ENCODE measurements at places on chromosomes 3 and 15.
A peak's percentile ranks its signal among the peaks of the same experiment; 100 is the strongest.

DNA sequence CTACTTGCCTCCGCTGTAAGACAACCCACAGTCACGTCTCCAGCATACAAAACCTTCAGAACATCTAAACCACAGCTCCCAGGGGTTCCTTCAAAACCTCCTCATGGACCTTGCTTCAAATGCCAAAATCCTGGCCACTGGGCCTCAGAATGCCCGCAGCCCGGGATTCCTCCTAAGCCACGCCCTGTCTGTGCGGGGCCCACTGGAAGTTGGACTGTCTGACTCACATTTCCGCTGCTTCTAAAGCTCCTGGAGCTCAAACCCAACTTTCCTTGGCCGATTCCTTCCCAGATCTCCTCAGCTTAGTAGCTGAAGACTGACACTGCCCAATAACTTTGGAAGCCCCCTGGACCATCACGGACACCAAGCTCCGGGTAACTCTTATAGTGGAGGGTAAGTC lies 17.9 kb upstream of the OR5H6 start:
- H3K4me3 ChIP-seq = no peak overlapping the region
- H3K27ac ChIP-seq = no peak overlapping the region
- peaks cover 18% of the 10 kb centered on the region for H3K27me3 ChIP-seq
- no peak for DNase-seq

GRCh38 chr15:60480149-60480548 lies 1.2 kb upstream of the ICE2 start:
- no peak for DNase-seq
- peaks cover 44% of the 10 kb centered on the region for H3K4me1 ChIP-seq
- H3K4me3 ChIP-seq = peak overlapping the region; percentile 94
- H3K36me3 ChIP-seq = peaks cover 14% of the 10 kb centered on the region
- H3K27ac ChIP-seq = peak overlapping the region; percentile 100

- H3K27ac ChIP-seq = peak overlapping the region; percentile 98
- H3K36me3 ChIP-seq = peaks cover 50% of the 10 kb centered on the region
- no peaks in the 10 kb centered on the region for H3K27me3 ChIP-seq
- H3K4me1 ChIP-seq = peaks cover 40% of the 10 kb centered on the region
- H3K4me3 ChIP-seq = peak overlapping the region; percentile 100
- DNase-seq = no peak
Observed at GRCh38 chr15:40037721-40038120, 1.3 kb downstream of the SRP14 start.

- H3K27me3 ChIP-seq = peaks cover 45% of the 10 kb centered on the region
- H3K27ac ChIP-seq = no peak overlapping the region
- no peaks in the 10 kb centered on the region for H3K4me1 ChIP-seq
- no peak overlapping the region for H3K4me3 ChIP-seq
- H3K36me3 ChIP-seq = no peaks in the 10 kb centered on the region
Observed at GRCh38 chr3:40908612-40909011, 290.7 kb upstream of the CTNNB1 start.

DNA sequence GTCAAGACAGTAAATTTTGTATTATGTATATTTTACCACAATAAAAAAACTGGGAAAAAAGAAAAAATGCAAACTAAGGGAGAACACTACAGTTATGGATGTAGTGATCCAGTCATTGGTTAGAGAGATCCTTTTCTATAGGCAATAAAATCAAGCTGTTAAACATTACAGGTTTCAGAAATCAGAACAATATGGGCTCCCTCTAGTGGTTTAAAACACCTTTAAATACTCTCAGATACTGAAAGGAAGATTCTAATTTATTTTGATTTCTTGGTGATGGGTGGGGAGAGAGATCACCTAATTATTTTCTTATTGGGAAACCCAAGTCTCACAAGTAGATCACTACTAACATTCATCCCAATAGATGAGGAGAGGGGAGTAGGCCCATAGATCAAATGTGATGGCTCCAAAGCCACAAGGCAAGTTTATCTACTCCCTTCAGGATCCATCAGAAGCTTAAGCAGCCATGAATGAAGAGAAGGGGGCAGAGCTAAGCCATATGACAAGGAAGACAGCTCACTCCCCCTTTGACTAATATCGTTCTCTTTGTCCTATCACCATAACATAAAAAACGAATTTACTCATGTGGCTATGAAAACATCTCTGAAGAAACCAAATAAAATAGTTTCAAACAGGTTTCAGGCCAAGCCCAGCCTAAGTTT lies 118.6 kb downstream of the ANO10 start:
- no peaks in the 10 kb centered on the region for H3K27me3 ChIP-seq
- peaks cover 44% of the 10 kb centered on the region for H3K4me1 ChIP-seq
- DNase-seq = no peak

DNA sequence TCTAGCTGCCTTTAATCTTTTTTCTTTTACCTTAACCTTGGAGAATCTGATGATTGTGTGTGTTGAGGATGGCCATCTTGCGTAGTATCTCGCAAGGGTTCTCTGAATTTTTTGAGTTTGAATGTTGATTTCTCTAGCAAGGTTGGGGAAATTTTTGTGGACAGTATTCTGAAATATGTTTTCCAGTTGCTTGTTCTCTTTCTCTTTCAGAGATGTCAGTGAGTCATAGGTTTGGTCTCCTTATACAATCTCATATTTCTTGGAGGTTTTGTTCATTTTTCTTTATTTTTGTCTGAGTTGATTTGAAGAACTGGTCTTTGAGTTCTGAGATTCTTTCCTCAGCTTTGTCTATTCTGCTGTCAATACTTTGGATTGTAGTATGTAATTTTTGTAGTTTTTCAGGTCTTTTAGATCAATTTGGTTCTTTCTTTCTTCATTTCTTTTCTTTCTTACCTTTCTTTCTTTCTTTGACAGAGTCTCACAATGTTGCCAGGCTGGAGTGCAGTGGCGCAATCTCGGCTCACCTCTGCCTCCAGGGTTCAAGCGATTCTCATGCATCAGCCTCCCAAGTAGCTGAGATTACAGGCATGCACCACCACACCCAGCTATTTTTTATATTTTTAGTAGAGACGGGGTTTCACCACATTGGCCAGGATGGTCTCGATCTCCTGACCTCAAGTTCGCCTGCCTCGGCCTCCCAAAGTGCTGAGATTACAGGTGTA lies 366.4 kb upstream of the RASGRP1 start:
- H3K4me1 ChIP-seq = no peaks in the 10 kb centered on the region
- H3K36me3 ChIP-seq = no peaks in the 10 kb centered on the region
- no peak overlapping the region for H3K4me3 ChIP-seq
- peaks cover 21% of the 10 kb centered on the region for H3K27me3 ChIP-seq
- H3K27ac ChIP-seq = no peak overlapping the region

DNA sequence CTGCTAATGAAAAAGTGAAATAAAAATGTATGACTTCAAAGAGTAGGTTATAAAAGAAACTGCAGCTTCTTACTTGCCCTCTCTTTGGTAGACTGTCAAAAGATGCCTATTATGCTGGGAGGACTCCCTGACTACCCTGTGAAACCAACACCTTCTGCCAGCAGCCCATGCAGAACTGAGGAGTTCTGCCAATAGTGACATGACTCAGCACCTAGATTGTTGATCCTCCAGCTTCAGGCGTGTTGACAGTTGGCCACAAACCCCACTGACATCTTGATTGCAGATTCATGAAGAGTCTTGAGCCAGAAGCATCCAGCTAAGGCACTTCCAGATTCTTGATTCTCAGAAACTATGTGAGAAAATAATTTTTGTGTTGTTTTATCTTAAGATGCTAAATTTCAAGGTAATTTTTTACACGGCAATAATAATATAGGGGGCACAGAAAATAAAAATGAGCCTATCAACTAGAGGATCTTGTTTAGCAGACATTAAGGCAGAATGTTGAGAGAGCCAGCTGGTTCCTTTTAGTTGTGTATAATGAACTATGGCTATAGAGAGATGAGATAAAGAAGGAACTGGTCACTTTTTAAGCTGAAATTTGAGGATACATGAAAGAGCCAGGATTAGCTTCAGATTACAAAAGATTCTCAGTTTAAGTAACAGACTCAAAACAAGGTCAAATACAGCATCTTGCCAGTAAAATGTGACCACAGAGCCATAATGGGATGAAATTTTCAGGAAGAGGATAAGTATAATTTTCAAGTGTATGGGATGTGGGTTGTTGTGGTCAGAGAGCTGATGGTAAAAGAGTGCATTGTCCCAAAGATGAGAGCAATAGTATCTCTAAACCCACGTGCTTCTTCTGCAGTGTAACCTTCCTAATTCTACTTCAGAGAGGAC lies 588.7 kb upstream of the CBLB start:
- no peak overlapping the region for H3K27ac ChIP-seq
- H3K36me3 ChIP-seq = no peaks in the 10 kb centered on the region
- H3K27me3 ChIP-seq = no peaks in the 10 kb centered on the region
- no peak for DNase-seq
- H3K4me1 ChIP-seq = peaks cover 18% of the 10 kb centered on the region

- H3K36me3 ChIP-seq = no peaks in the 10 kb centered on the region
- H3K4me3 ChIP-seq = no peak overlapping the region
- no peak overlapping the region for H3K27ac ChIP-seq
- DNase-seq = no peak
- no peaks in the 10 kb centered on the region for H3K4me1 ChIP-seq
Observed at GRCh38 chr3:25527801-25528200, 99.7 kb downstream of the RARB start.

DNA sequence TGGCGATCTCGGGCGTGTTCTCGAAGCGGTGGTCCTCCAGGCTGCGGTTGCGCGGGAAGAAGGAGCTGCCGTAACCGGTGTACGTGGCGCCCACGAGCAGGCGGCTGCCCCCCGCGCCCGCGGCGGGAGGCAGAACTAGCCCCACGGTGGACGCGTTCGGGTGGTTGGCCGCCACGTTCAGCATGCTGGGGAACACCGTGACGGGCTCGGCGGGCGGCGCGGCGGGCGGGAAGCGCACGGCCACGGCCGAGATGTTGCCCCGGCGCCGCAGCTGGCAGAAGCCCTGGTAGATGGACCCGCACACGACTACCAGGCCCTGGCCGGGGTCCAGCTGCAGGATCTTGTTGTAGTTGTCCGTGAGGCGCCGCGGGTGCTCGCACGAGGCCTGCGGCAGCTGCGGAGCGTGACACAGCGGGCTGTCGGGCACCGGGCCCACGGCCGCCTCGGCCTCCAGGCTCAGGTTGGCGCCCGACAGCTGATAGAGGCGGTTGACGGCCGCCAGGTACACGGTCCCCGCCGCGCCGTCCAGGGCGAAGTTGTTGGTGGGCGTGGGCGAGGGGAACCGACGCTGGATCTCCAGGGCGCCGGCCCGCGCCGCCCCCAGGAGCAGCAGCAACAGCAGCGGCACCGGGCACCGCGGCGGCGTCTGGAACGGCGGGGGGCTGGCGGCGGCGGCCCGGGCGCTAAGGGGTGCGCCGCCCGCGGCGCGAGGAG lies 397 bp downstream of the PLXND1 start:
- peak overlapping the region; percentile 92 for H3K4me3 ChIP-seq
- H3K27me3 ChIP-seq = no peaks in the 10 kb centered on the region
- H3K27ac ChIP-seq = peak overlapping the region; percentile 88
- peaks cover 48% of the 10 kb centered on the region for H3K4me1 ChIP-seq
- no peak for DNase-seq

DNA sequence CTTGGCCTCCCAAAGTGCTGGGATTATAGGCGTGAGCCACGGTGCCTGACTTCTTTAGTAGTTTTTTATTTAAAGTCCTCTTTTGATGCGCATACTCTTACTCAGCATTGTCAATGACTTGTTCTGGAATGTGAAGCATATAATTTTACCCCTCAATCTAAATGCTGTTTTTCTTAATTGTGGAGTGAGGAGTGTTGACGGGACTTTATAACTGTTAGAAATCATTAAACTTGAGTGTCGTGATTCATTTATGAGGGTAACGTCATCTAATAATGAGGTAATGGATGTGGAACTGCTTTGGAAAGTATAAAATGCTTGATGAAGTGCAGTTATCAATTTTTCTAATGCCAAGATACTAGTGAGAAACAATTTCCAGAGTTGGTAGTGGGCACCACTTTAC lies 48.3 kb downstream of the PLS1 start:
- H3K4me3 ChIP-seq = no peak overlapping the region
- H3K27ac ChIP-seq = no peak overlapping the region
- H3K36me3 ChIP-seq = no peaks in the 10 kb centered on the region
- no peak for DNase-seq
- no peaks in the 10 kb centered on the region for H3K27me3 ChIP-seq

DNA sequence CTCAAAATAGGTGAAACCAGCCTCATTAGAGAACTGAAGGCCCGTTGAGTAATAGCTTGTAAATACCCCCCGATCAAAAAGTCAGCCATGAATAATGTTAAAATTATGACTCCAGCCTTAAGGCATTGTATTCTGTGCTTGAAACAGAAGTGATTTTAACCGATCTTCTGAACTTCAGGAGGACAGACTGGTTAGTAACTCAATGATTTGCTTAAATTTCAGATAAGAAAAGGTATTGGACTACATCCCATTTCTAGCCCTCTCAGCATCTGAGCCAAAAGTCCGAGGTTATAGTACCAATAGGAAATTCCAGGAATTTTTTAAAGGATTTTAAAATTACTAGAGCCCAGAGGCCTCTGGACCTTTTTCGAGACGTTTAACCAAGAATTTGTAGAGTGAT lies 67.7 kb upstream of the FGF12 start:
- H3K27me3 ChIP-seq = no peaks in the 10 kb centered on the region
- no peaks in the 10 kb centered on the region for H3K36me3 ChIP-seq
- H3K4me3 ChIP-seq = no peak overlapping the region
- H3K4me1 ChIP-seq = no peaks in the 10 kb centered on the region
- no peak for DNase-seq

- no peak overlapping the region for H3K4me3 ChIP-seq
- H3K36me3 ChIP-seq = no peaks in the 10 kb centered on the region
- H3K4me1 ChIP-seq = no peaks in the 10 kb centered on the region
- DNase-seq = no peak
Observed at GRCh38 chr15:44261007-44261706, 27.4 kb upstream of the GOLM2 start.

DNA sequence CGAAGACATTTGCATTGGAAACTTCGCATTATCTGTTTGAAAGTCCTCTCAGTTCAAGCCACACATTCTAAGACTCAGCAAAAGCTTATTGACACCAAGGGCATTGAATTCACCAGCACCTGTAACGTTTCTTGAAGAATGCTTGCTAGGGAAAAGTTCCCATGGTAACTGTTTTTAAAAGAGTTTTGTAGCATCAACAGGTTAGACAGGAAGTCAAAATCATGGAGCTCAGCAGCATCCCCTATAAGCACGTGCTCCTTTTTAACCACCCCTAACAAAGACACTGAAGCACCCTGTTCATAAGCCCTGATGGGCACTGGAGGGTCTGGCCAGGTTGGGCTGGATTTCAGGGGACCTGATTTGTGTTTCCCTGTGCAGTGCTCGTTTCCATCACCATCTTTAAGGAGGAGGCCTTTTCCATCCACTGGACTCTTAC lies 229.7 kb upstream of the BHLHE40 start:
- DNase-seq = no peak
- H3K27me3 ChIP-seq = no peaks in the 10 kb centered on the region
- H3K4me1 ChIP-seq = peaks cover 46% of the 10 kb centered on the region
- H3K27ac ChIP-seq = peak overlapping the region; percentile 77
